ENCODE measurements at places on chromosomes 2 and 18.

- no peak for DNase-seq
Measured at GRCh38 chr2:203122317-203122986, 107.8 kb downstream of the NBEAL1 start.

DNA sequence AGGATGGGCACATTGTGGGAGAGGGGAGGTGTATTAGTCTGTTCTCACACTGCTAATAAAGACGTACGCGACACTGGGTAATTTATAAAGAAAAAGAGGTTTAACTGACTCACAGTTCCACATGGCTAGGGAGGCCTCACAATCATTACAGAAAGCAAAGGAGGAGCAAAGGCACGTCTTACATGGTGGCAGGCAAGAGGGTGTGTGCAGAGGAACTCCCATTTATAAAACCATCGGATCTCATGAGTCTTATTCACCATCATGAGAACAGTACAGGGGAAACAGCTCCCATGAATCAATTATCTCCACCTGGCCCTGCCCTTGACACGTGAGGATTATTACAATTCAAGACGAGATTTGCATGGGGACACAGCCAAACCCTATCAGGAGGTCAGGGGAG is 266.7 kb downstream of the HAUS1 start:
- no peak for DNase-seq

DNA sequence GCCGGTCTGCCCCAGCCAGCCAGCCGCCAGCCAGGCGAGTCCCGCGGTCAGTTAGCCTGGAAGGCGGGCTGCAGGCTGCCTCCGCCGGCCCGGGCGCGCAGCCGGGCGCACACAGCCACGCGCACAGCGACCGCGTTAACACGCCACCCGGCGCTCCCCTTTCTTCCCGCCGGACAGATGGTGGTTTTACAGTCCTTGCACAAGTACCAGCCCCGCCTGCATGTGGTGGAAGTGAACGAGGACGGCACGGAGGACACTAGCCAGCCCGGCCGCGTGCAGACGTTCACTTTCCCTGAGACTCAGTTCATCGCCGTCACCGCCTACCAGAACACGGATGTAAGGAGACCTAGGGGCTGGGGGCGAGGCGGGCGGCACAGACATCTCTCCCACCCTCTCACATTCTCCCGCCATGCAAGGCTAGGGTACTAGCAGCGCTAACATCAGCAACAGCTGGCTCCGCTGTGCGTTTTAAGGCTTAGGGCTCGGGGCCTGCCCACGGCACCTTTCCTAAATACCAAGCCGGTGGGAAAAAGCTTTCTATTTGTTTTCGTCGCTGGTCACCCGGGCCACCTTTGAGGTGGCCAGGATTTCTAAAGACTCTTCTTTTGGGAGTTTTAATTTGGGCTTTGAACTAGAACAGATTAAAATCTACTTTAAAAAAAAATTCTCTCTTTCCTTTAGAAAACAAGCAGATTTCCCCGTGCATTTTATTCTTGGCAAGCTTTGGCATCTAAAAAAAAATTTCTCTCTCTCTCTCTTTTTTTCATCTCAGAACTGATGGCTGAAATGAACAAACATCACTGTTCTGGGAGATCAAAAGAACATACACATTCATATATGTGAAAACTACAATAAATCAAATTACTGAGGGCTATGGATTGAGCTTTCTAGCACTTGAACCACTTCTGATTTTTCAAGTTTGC is 2.9 kb downstream of the TBR1 start:
- no peak for DNase-seq

- DNase-seq, result no peak
Measured at GRCh38 chr2:137771064-137771463, 193.2 kb upstream of the HNMT start.

- DNase-seq, result no peak
Measured at GRCh38 chr2:17076533-17076932, 410.9 kb upstream of the CYRIA start.

Measured in ascending aorta (tissue), 2 donors.